ENCODE measurements at places on chromosomes 7 and 10.

GRCh38 chr7:134547397-134548054 lies 1.4 kb upstream of the AKR1B15 start:
- peak; percentile 70 for DNase-seq

- DNase-seq, result peak; percentile 1
These were observed 40.9 kb upstream of the ELAPOR2 start for GRCh38 chr7:87100326-87100725.

- no peak for DNase-seq
These were observed 55.5 kb downstream of the AOAH start for GRCh38 chr7:36668750-36669149.

GRCh38 chr7:84187087-84187805 lies 7.3 kb downstream of the SEMA3A start:
- DNase-seq, result no peak

DNA sequence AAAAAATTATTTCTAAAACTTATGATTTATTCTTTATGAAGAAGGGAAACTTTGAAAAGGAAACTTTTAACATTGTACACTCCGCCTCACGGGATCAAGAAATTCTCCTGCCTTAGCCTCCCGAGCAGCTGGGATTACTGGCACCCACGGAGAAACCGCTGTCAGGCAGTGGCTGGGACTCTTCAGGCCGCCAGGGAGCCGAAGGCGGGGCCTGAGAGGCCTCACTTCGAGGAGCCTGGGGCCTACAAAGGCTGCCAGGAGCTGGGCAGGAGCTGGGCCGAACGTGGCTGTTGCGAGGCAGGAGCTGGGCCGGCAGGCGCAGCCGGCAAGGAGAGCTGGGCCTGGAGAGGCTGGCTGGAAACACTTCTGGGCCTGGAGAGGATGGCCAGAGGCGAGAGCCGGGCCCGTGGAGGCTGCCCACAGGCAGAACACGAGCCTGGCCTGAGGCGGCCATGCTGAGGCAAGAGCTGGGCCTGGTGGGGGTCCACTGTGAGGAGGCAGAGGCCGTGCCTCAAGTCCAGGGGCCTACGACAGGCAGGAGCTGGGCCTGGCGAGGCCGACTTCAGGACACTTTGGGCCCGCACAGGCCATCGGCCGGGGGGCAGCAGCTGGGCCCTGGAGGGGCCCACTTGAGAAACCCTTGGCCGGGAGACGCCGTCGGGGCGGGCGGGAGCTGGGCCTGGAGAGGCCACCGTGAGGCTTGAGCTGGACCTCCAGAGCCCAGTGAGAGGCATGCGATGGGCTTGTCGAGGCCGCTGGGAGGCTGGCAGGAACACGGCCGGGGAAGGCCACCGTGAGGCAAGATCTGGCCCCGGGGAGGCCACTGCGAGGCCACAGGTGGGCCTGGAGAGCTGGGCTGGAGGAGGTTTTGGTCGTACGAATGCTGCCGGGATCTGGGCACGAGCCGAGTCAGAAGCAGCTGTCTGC lies 23.7 kb downstream of the MDH2 start:
- DNase-seq, result peak; percentile 34

DNA sequence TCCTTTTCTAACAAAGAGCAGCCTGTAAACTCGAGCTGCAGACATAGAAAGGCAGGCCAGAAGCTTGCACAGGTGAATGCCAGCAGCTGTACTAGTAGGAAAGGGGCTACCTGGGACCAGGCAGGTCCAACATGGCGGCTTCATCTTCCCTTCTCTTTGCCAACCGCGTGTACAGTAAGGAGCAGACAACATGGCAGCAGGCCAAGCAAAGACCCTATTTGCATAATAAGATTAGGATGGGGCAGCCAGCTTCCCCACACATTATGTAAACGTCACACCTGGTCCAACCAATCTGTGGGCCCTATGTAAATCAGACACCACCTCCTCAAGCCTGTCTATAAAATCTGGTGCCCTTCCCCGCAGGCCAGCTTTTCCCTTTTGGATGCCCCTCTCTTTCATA lies 1186.5 kb upstream of the AUTS2 start:
- no peak for DNase-seq

GRCh38 chr7:116443101-116443523 lies 56.4 kb upstream of the CAV2 start:
- peak; percentile 96 for DNase-seq

GRCh38 chr7:20417260-20417659 lies 86.6 kb downstream of the ITGB8 start:
- DNase-seq, result no peak

GRCh38 chr10:77932016-77932715 lies 5.6 kb upstream of the DLG5 start:
- no peak for DNase-seq

DNA sequence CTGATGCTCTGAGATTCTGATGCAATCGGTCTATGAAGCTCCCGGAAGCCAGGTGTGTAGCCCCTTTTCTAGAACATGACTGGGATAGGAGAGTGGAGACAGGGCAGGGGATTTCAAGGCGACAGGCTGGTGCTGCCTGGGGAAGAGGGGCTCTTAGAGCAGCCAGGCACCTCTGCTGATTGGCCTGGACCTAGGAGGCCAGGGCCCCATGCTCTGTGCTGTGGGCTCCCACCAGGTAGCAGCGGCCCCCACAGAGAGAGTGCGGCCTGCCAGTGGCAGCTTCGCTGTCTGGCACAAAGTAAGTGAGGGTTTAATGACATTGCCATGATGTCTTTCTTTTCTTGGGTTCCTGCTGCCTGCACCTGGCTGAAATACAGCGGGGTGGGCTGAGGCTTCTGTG lies 99.4 kb upstream of the PODXL start:
- no peak for DNase-seq

DNA sequence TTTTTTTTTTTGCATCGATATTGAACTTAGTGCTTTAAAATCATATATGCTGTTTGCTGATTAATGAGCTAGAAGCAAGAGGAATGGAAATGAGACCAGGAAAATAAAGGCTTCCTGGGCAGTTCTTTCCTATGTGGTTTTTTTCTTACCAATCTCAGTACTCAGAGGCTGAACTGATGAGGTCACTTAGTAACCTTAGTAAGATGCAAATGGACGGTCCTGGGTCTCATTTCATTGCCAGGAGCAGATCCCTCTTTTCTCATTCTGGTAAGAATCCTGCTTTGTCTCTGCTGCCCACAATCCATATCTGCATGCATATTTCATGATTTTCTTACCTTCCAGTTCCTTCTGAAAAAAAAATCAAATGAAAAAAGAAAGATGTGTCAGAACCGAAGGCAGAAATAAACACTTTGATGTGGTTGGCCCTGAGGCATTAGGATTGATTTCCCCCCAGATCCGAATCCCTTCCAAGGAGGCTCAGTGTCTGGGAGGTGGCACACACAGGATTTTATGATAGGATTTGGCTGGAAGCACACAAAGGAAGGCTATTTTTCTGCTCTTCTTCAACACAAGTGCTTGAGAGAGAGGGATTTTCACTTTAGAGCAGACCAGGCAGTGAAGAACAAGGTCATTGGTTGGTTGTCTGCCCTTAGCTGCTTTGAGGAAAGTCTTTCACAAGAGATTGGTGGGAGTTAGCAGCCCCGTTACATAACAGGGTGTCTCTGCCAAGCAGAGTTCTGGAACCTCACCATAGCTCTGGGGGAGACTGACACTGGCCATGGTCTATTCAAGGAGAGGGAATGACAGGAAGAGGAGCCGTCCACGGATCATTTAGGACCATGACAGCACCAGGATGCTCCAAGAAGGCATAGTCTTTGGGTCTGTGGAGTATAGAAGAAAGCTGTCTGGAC lies 150.0 kb downstream of the CAMK1D start:
- DNase-seq, result no peak

- DNase-seq, result no peak
These were observed 29.2 kb upstream of the APBB1IP start for GRCh38 chr10:26408858-26409494.

- DNase-seq, result no peak
These were observed 558.8 kb upstream of the GALNT17 start for GRCh38 chr7:70573071-70573661.

- peak; percentile 81 for DNase-seq
These were observed at the start of gene CUX1 for GRCh38 chr7:101817471-101818286. Gene CUX1 (plus strand): TSS chr7:101817626. CDS start chr7:101817640, 14 bp downstream.

DNA sequence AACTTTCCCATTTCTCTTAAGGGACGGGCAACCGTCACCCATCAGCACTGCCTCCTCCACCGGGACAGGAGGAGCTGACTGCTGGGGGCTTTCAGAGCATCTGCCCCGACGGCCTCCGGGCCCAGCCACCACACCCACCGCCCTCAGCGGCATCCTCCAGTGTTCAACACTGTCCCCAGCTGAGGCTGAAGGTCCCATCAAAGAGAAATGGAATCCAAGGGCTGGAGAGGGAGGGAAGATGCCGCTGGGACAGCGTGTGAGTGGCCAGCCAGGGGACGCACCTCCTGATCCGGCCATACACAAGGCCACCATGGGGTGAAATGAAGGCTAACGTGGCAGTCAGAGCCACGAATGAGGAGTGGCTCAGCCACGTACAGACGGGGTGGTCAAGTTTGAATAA lies 153.6 kb upstream of the PPP2R2D start:
- DNase-seq, result no peak

DNA sequence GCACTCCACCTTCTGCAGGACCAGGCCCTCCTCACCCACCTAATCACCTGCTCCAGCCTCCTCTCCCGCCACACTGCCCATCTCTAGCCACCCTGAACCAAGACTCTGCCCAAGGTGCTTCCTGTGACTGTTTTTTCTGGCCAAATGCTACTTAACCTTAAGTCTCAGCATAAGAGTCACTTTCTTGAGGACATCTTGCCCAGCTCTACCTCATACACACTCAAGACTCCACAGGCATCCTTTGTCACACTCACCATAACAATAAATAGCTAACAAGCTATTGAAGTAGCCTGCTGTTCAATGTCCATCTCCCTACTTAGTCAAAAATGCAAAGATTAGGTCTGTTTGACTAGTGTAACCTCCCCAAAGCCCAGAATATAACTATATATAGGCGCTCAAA lies 455.4 kb upstream of the NFE2L3 start:
- no peak for DNase-seq

- DNase-seq, result no peak
These were observed 18.5 kb upstream of the FAM133B start for GRCh38 chr7:92608380-92609322.

DNA sequence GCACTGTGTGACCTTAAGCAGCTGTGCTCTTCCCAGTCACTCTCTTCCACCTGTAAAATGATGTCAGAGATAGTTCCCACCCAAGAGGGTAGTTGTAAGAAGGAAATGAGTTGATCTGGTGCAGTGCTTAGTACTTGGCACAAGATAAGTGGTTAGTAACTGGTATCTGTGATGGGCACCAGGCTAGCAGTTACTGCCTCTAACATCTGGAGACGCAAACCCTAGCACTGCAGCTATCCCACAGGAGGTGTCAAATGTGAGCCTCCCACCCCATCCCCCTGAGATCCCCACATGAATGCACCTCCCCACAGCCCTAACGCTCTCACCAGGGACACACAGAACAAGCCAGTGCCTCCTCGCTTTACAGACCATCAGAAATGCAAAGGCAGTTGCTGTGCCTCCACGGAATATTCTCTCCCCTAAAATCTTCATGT lies 72.0 kb downstream of the KCNMA1 start:
- DNase-seq, result no peak

DNA sequence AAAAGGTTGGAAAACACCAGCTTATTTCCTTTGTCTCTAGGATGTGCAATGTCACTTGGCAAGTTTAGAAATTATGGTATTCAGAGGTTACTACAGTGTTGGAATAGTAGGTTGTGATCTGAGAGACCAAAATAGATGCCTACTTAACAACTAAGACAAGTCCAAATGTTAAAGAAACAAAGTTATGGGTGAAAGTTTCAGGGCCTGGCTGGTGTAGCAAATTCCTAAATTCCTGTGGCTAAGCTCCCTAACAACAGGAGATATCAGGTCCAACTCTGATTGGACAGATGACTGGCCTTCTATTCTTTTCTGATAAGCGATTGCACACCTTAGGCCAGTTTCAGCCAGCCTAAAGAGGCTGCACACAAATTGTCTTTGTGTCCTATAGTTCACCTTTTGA lies 873.5 kb downstream of the REEP3 start:
- DNase-seq, result peak; percentile 48

GRCh38 chr10:87603196-87603595 lies 56.5 kb upstream of the PAPSS2 start:
- no peak for DNase-seq

DNA sequence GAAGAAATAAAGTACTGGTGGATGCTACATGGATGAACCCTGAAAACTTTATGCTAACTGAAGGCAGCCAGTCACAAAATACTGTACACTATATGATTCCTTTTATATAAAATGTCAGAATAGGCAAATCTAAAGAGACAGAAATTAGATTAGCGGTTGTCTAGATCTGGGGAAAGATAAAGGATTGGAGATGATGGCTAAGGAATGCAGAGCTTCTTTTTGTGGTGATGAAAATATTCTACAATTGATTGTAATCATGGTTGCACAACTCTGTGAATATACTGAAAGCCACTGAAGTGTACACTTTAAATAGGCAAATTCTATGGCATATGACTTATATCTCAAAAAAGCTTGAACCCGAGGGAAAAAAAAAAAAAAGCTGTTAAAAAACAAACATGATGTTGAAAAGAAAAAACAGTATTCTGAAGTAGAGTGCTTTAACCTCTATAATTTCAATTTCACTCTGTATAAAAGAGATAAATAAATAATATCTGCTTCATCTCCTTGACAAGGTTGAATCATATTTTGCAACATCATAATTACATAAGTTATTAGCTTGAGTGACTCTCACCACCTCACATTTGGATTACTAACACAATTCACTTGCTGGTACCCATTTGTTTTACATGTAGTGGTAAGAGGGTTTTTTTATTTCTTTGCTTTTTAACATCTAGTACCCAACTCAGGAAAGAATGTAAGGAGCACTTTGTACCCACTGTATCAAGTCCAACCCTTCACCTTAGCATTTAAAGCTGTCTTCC lies 2.8 kb upstream of the GNAI1 start:
- no peak for DNase-seq

DNA sequence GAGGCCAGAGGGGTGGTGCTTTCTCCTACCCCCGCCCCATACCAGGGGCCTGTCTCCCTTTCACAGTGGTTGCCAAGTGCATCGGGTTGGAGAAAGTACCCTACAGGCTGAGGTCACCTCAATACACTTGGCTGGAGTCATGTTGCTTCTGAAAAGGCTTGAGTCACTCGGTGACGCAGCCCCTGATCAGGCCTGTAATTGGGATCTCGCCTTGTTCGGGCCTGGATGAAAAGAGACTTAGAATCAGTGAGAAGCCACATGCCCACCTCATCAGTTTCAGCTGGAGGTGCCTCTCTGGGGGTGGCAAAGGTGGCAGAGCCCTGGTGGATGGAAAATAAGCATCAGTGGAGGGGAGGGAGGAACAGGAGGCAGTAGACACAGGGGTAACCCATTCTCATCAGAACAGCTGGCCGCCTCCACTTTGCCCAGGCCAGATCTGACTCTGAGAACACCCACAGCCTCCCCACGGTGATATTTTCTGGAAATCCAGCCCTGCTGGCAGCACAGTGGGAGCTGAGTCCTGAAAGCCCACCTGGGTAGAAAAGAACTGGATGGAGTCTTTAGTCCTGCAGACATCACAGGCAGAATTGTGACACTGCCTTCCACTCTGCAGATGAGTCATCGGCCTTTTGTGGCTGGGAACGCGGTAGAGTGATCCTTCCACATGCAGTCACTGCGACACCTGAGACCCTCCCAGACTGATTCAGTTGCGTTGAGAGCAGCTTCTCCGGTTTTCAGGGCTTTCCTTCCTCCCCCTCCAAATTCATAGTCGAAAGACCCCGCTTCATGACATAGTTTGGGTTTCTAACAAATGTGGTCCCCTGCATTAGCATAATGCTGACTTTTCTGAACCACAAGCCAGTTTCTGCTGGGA lies 108.0 kb downstream of the GRK5 start:
- peak; percentile 84 for DNase-seq

Measured in fibroblast of pulmonary artery (primary cell).